ENCODE measurements at places on chromosomes 12 and 14.
A peak's percentile ranks its signal among the peaks of the same experiment; 100 is the strongest.

- no peak for DNase-seq
Observed at GRCh38 chr12:3012786-3013185, 53.6 kb downstream of the TEAD4 start.

DNA sequence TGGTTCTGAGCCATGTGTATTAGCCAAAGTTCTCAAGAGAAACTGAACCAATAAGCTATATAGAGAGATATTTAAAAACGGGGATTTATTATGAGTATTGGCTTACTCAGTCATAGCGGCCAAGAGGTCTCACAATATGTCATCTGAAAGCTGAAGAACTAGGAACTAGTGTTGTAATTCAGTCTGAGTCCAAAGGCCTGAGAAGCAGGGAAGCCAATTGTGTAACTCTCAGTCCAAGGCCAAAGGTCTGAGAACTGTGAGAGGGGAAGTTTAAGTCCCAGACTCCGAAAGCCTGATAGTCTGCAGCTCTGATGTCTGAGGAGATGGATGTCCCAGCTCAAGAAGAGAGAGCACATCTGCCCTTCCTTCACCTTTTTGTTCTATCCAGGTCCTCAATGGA, 344.8 kb upstream of the USP15 start:
- no peak for DNase-seq

DNA sequence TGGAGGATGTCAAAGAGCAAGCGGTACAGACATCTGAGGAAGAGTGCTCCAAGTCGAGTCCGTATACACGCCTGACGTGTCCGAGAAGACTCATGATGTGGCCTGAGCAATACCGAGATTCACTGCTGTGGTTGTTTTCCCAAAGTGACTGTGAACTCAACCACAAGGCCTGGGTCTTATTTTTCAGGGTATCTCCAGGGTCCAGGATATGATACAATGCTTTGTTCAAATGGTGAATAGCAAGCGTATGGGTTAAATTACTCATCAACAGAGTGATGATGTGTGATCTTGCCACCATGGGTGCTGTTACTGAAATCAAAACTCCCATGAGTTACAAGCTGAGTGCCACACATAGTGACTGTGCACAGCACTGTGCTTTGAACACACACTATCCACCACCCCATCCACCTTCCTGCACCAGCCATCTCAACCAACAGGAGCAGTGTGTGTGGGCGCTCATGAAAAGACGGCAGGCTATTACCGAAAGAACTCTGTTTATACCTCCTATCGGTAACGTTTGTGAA, 109.6 kb downstream of the BCAT1 start:
- no peak for DNase-seq

DNA sequence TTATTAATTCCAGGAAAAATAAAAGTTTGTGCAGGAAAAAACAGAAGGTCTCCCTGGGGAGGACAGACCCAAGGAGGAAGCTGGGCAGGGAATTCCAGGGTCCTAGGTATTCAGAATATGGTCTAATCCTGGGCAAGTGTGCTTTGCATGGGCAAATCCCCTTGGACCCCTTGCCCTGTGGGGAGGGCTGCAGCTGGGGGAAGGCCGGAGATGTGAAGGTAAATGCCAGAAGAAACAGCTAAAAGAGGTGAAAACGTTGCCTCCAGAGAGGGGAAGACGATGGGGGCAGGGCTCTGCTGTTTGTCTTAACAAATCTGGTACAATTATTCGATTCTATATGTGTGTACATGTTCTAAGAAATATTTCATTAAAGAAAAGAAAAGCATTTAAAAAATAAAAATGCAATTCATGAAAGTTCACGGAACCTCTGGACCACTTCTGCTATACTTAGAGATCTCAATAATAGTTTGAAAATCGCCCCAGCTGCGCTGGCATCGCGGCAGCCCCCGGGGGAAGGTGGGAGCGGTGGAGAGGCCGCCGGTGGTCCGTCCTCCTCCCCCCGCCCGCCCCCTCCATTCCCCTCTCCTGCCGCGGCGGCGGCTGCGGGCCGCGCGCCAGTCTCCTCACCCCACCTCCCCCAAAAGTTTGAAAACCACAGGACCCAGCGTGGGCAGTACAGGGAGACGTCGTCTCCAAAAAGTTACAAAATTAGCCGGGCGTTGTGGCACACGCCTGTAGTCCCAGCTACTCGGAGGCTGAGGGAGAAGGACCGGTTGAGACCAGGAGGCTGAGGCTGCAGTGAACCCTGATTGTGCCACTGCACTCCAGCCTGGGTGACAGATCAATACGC, 1.5 kb upstream of the PRPF40B start:
- DNase-seq = no peak

- DNase-seq = peak; percentile 90
Observed at GRCh38 chr14:96204151-96205058, at the start of gene BDKRB2. Gene BDKRB2 (plus strand): TSS chr14:96204839. CDS start chr14:96237108, 32,269 bp downstream.

DNA sequence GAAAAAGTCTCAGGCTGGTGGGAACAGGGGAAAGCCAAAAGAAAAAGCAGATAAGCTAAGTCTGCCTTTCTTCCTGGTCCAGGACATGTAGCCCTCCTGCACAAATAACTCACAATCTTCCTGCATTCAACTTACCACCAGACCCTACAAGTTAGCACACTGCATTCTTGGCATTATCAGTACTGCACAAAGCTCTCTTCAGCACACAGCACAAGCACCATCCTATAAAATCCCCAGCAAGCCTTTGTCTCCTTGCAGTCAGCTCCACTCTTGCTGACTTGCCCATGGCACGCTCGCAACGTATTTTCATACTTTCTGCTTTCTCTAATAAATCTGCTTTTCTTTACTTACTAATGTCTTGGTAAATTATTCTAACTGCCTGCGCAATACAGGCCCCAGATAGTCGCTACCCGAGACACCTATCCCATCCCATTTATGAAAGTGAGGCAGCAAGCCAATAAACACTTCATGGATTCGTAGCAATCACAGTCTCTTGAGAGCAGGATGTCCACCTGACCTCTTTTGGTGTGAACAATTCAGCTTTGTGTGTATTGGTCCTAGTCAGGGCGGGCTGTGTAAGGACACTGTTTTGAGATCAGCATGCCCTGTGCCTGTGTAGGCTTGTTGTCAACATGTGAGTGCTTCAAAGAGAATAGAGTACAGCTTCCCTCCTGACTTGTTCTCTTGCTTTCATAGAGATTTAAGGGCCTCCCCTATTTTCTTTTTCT, 49.0 kb downstream of the TMEM117 start:
- DNase-seq = no peak

DNA sequence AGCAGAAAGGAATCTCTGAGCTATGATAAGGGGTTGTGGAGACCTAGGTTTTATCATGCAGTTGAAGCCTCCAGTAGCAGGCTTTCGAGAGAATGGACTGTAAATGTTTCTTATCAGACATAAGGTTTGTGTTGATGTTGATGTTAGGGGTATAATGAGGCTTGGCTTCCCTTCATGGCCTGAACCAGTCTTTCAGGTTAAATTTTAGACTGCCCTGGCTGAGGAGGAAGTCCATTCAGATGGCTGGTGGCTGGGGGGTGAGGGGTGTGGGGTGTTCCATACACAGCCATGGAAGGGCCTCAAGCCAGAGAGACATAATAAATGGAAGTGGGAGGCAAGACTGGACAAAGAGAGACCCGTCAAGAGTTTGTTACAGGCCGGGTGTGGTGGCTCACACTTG, 65.1 kb downstream of the IRF2BPL start:
- no peak for DNase-seq

- no peak for DNase-seq
Observed at GRCh38 chr12:132067182-132067581, 76.9 kb downstream of the DDX51 start.
